ENCODE measurements at places on chromosomes 4 and X.

DNA sequence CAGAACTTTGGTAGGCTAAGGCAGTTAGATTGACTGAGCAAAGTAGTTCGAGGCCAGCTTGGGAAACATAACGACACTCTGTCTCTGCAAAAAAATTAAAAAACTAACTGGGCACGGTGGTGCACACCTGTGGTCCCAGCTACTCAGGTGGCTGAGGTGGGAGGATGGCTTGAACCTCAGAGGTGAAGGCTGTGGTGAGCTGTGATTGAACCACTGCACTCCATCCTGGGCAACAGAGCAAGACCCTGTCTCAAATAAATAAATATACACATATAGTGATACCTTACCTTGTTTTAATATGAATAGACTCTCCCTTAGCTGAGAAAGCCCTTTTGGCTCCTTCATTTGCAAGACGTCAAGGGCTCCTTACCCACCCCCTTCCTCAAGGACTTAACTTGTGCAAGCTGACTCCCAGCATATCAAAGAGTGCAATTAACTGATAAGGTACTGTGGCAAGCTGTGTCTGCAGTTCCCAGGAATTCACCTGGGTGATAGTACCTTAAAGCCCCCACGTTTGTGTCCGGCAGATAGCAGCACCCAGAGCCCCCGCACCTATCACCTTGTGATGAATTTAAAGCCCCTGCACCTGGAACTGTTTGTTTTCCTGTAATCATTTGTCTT lies 655.6 kb upstream of the GALNTL6 start:
- no peak for DNase-seq

DNA sequence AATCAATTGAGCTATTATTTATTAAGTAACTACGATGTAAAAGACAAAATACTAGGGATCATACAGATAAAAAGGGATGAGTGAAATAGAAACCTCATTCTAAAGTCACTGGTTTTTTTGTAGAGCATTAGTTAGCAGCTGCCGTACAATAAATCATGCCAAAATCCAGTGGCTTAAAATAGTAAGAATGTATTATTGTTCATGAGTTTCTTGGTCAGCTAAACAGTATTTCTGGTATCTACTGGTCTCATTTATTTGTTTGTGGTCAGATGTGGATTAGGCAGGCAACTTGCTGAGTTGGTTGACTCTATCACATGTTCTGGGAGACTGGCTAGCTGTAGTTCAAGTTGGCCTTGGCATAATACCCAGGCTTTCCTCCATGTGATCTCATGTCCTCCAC lies 667.3 kb downstream of the GALNTL6 start:
- no peak for DNase-seq

DNA sequence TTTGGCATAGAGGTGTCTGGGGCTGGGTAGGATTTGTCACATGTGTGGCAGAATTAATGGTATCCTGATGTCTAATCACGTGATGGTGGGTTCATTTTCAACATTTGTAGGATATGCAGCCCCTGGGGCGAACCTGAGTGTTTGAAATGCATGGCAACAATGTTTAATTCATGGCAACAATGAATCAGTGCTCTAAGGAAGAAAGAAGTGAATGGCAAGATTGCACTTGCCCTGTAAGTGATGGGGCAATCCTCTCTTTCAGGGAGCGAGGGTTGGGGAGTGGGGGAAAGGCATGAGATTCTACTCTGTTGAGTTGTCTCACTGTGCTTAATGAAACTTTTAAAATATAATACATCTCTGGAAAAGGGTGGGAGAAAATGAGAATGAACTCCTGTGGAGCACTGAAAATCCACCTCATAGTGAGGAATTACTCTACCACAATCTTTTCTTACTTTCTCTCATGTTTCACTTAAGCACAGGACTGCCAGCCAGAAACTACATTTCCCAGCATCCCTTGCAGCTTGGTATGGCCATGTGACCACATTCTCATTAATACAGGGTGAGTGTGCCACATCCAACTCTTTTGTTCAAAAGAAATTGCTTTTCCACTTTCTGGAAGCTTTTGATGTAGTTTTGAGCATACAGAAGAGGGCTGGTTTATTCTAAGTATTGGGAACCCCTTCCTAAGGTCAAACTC lies 64.0 kb upstream of the PGM2 start:
- no peak for DNase-seq

- DNase-seq = no peak
Measured at GRCh38 chr4:68077301-68077700, 52.4 kb downstream of the TMPRSS11F start.

DNA sequence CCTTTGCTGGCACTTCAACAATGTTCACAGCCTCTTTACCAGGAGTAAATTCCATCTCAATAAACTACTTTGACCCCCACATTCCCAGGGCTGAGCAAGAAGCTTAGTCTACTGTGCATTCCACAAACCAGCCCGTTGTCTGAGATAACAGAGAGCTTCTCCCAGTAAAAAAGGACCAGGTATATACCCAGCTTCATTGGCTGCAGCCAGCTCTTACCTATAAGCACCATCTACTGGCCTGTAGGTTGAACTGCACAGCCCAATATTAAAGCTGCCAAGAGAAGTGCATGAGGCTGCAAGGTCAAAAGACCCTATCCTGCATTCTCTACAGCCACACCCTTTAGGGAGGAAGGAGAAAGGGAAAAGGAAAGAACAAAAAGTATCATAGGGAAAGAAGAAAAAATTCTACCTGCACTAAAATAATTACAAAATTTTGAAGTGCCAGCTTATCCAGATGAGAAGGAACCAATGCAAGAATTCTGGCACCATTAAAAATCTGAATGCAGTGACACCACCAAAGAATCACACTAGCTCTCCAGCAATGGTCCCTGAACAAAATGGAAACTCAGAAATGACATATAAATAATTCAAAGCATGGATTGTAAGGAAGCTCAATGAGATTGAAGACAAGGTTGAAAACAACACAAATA lies 45.7 kb upstream of the INTU start:
- no peak for DNase-seq

DNA sequence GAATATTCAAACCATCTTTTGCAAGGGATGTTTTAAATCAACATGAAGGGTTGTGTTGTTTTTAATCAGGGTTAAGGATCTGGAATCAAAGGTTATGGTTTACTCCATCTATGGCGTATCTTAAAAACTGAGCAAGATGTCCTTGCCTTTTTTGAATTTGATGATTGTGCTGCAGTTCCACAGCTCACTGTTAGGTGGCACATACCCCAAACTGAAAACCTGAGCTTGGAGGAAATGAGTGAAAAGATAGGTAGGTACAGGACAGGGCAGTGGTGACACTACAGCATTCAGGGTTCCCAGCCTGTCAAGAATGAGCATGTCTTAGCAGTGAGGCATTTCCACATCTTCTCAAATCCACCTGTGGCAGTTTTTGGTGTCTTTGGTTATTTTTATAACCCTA lies 13.1 kb upstream of the EOLA1 start:
- DNase-seq = no peak

- DNase-seq = no peak
Measured at GRCh38 chr4:114273238-114273637, 293.8 kb upstream of the ARSJ start.

DNA sequence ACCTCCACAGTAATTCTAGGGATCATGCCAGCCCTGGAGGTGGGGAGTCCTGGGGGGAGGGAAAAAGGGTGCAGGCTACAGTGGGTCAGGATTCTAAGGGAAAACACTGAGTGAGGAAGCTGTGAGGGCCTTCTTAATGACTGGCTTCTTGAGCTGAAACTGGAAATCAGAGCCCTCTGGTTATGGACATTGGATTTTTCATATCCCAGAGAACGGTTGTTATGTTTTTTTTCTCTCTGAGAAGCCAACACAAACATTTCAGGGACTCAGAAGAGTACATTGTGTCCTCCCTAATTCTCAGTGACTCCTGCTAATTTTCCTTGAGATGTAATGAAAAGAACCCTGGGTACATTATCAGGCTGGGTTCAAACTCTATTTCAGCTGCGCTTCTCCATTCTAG lies 162.4 kb upstream of the PRDX4 start:
- DNase-seq = no peak

GRCh38 chr4:31125496-31125895 lies 405.3 kb downstream of the PCDH7 start:
- DNase-seq = no peak

DNA sequence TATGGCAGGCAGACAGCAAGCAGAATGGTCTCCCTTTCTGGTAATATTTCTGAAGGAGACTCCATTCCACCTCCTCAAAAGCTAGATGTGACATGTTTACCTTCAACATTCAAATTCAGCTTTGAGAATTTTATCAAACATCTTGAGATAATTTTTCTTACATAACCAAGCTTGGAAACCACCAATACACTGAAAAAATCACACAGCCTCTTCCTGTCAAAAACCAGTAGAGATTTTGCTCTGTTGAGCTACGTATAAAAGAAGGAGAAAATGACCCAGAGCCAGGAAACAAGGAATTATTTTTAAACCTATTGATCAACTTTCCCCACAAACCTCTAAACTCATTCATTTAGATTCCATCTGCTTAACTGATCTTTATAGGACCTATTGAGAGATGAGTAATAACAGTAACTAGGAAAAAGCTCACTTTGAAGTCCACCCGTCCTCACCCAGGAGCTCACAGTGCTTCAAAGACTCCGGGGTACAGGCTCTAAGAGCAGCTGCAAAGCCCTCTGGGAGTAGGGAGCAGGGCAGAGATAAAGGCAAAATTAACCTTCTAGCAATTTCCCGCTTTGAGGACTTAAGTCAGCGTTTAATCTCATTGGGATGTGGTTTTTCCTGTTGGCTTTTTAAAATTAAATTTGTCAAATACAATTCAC lies 318.2 kb upstream of the RASGEF1B start:
- no peak for DNase-seq

- DNase-seq = no peak
Measured at GRCh38 chr4:168674077-168674747, 177.4 kb downstream of the PALLD start.

DNA sequence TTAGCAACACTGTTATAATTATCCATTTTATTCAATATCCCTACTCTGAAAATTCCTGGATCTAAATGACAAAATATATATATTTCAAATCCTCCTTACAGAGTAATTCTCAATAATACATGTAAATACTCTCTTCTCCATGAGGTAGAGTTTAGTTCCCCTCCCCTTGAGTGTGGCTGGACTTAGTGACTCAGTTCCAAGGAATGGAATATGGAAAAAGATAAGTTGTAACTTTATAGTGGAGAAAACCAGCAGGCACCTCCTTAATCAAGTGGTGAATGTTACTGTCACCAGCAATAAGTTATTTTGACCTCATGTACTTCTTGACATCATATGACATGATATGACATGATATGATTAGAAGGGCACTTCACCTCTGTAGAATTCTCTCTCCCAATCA lies 302.0 kb downstream of the RAB28 start:
- DNase-seq = no peak

DNA sequence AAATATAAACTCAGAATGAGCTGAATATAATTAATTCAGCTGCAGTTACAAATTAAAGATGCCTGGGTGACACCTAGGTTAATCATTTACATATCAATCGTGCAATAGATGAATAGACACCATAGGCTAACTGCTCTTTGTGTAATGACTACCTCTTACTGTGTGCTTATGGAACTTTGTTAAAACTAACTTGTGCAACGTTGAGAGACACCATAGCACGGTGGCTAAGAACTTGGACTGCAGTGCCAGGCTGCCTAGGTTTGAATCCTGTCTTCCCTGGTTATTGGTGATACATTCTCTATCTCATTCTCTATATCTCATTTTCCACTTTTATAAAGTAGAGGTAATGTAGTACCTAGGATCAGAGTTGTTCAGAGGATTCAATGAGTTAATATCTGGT lies 46.9 kb downstream of the SMAD1 start:
- no peak for DNase-seq

DNA sequence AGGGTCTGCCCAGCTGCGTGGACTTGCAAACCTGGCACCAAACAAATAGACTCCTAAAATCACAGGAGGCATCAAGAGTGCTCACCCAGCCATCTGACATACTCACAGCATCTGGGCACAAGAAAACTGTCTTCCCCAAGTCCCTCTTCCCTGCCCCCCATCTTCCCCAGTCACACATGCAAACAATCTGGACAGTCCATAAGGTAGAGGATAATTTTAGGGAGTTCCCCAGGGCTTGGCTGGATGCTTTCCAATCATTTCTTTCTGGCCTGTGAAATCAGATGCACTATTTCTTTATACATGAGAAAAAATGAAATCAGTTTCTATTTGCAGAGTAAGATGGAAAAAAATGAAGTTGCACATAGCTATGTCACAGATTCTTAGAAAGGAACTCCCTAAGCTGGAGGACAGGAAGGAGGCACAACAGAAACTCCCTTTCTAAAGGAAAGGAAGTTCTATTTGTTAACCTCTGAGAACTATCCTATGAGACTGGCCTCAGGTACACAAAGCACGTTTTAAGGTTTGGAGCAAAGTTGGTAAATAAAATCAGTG lies 342.3 kb downstream of the HNRNPD start:
- no peak for DNase-seq

DNA sequence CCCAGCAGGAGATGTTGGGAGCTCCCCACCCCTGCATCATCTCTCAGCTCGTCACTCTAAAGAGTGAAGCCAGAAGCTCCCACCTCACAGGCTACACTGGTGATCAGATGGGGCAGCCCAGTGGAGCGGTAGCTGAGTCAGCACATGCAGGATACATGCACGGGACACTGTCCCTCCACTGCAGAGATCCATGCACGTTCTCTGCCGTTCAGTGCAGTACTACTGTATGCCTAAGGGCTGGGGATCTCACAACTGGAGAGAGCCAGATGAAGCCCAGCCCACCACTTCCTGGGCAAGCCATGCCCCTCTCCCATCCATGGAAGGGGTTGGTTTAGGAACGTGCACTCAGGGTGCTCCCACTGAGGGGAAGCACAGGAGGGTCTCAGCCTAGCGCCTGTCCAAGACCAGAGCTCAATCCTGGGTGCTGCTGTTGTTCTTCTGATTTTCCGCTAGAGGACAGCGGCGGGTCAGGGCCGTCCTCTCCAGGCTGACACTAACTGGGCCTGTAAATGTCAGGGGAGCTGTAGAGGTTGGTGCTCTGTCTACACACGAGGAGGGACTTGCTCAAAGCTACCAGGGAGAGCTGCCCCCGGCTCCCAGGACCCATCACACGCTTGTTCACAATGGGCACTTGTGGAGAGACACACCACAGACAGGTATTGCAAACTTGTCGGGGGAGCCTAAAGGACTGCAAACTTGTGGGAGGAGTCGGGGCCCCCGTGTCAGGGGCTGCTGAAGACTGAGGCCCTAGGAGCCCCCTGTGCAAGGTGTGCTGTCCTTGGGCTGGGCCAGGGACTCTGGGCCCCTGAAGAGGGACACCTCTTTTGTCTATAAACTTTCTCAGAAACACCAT lies 18.2 kb upstream of the ABLIM2 start:
- peak; percentile 39 for DNase-seq

GRCh38 chrX:120377715-120378114 lies 15.8 kb downstream of the ATP1B4 start:
- DNase-seq = no peak

- peak; percentile 18 for DNase-seq
Measured at GRCh38 chrX:17655211-17656034, 81.9 kb upstream of the SCML1 start.

- DNase-seq = peak; percentile 72
Measured at GRCh38 chr4:153466081-153466948, at the start of gene TMEM131L. TMEM131L (plus strand) TSS chr4:153466360; CDS start chr4:153466398, 38 bp downstream.

GRCh38 chr4:52641854-52642563 lies 17.1 kb downstream of the USP46 start:
- DNase-seq = no peak

- DNase-seq = no peak
Measured at GRCh38 chr4:130393231-130393630, 1297.3 kb downstream of the C4orf33 start.

Measured in stimulated activated CD4-positive, alpha-beta T cell treated with anti-CD3 and anti-CD28 coated beads, Interleukin-2, amount 100 ng/mL, for 24 hours (primary cell).